RWPE1 (cell line): ENCODE measurements at places on chromosomes 5 and 9.
A peak's percentile ranks its signal among the peaks of the same experiment; 100 is the strongest.

DNA sequence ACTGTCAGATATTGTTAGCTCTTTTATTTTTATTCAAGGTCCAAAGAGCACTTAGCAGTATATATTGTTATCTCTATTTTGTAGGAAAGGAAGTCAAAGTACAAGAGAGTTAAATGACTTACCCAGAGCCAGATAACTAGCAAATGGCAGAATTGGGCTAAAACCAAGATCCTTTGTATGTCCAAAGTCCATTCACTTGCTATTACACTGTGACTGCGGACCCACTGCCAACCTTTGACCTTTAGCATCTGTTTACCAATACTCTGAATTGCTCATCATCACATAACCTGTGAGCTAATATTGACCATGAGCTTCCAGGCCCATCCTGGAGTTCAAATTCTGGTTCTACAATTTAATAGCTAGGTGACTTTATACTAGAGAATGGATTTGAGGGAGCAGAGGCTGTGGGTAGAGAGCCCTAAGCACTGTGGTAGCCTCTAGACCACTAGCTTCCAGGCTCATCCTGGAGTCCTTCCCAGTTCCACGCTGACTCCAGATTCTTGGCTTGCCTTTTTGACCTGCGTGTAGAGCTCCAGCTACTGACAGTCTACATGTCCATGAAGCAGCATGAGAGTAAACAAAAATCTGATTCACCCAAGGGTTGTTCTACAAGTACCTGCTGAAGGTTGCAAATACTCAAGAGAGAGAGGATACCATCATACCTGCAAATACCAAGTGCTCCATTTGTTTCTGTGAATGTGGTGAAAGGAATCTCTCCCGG, 424.0 kb downstream of the SH3GL2 start:
- DNase-seq, result no peak

GRCh38 chr9:35826071-35826701, 2.3 kb downstream of the FAM221B start:
- DNase-seq, result peak; percentile 66

GRCh38 chr5:143402553-143403333, 743 bp downstream of the NR3C1 start:
- peak; percentile 50 for DNase-seq

- DNase-seq, result peak; percentile 12
Observed at GRCh38 chr5:164532235-164532900, 1026.9 kb downstream of the MAT2B start.

- DNase-seq, result no peak
Observed at GRCh38 chr5:175306381-175306780, 137.6 kb downstream of the DRD1 start.

- DNase-seq, result no peak
Observed at GRCh38 chr5:83312663-83313062, 158.9 kb upstream of the VCAN start.

GRCh38 chr5:167008705-167009104, 1282.7 kb upstream of the WWC1 start:
- DNase-seq, result no peak

DNA sequence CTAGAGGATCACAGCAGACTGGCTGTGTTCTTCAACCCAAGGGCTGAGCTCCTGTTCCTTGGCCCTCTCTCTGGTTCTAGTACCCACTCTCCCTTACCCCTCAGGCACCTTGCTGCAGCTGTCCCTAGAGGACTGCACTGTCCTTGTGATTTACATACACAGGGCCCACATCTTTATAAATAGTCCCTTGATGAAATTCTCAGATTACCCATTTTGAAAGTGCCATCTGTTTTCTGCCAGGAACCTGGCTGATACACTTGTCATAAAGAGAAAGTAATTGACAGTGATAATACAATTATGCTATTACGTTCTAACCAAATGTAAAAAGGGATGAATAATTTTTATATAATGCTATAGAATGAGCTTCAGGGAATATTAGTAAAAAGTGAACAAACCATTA, 16.5 kb upstream of the SPARC start:
- no peak for DNase-seq

DNA sequence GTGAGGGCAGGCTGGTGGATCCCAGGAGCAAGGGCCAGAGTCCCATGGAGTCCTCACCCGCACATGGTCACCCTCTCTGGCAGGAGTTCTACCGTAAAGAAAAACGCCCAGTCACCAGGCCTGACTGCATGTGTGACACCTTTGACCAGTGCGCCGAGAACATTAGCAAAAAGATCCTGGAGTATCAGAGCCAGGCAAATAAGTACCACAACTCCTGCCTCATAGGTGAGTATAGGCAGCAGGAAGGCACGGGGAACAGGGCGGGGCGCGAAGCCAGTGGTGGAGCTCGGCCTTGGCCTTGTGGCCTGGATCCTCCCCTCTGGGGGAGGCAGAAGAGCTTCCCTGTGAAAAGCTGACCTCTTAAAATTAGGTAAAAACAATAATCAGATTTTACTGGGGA, 45.4 kb upstream of the TDRD7 start:
- DNase-seq, result no peak

DNA sequence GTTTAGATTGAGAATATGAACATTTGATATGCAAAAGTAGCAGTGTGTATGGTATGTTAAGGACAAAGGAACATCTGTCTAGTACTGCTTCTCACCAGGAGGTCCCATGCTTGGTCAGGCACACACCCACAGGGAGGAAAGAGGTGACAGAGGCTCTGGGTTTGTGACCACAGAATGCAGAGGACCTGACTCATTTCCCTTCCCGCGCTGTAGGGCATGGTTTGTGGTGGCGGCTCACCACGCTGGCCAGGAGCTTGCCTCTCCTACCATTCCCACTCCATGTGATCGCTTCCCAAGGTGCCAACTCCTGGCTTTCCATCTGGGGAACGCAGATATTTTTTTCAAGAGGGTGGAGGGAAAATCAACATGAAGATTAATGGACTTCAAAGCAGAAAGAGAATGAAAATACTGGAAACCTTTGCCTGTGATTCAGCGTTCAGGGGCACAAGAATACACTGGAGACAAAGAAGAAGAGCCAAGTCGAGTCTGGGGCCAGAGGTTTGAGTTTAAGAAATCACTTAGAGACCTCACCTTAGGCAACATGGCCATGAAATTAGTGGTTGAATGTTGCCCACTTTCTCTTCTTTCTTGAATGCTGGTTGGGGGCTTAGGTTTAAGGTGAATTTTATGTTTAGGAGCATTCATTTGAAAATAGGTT, 477.8 kb downstream of the CCDC171 start:
- DNase-seq, result peak; percentile 30

DNA sequence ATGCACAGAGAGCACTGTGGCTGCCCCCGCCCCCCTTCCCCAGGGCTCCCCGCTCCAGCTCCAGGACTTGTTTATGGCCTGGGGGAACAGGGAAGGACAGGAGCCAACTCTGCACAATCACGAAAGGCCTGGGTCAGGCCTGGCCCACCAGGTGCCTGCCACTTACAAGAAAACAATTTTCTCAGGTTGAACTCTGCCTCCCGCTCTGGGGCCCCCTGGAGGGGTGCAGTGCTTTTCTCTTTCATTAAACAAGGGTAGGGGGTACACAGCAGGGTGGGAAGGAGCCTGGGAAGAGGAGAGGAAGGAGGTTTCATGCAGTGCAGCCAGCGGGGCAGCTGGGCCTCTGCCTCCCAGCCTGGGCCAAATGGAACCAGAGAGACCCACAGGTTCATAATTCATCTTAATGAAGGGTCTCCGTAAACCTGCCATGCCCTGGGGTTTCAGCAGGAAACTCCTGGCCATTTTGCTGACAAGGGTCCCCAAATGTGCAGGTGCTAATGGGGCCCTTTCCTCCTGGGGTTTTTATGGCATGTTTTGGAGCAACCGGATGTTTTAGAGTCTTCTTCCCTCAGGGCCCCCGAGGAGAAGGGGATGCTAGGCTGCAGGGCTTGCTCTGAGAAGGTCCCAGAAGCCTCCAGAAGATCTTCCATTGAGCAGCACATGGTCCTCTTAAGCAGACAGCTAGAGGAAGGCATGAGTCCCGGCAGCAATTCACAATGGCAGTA, 219.8 kb downstream of the SLIT3 start:
- no peak for DNase-seq

- no peak for DNase-seq
Observed at GRCh38 chr5:179198825-179199224, 138.7 kb downstream of the ZNF354C start.

- peak; percentile 75 for DNase-seq
Observed at GRCh38 chr9:91395106-91395552, 28.5 kb downstream of the NFIL3 start.

DNA sequence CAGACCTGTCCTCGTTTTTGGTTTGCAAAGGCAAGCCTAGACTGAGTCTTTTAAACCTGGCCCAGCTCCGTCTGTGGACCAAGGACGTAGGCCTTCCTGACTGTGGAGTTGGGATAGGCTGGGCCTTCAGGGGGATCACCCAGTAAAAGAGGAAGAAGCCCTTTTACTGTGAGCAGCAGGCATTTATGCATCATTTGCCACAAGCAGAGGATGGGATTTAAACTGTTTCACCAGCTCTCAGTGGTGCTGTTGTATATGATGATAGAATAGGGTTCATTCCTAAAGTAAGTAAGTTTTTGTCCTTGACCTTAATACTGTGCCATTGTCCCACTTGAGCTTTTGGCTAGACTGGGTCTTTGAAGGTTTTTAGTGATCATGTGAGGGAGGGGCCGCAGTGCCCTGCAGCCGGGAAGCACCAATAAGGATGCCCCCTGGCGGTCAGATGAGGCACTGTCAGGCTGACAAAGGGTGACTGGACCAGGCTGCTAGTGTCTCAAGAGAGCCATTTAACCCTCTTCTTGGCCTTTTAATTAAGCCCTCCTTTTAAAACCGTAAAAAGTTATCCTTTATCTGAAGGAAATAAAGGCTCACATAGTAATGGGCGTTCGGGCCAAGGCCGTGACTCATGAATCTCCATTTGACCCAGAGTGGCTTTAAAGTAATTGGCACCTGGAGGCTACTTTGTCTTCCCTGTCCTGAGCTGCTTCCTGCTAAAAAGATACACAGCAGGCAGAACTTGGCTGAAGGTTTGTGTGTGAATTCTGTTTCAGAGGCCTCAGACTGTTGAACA, 74.0 kb downstream of the UBAP1 start:
- DNase-seq, result peak; percentile 67

DNA sequence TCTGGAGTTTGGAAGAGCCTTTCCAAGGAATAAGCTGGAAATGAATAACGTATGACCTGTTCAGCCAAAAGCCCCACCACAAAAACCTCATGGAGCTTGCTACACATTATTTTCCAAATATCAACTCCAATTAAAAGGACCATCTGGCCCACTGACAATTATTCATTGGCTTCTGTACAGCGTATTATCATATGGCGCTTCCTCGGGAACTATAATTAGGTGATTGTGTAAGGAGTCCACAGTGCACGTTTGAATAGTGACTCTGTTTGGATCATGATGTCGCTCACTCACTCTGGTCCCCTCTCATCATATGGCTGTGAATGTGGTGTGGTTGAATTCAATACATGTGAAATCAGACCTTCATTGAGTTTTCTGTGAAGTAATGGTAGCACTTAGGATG, 52.1 kb downstream of the GDNF start:
- DNase-seq, result no peak

- DNase-seq, result no peak
Observed at GRCh38 chr5:159073026-159073425, 26.7 kb downstream of the EBF1 start.

DNA sequence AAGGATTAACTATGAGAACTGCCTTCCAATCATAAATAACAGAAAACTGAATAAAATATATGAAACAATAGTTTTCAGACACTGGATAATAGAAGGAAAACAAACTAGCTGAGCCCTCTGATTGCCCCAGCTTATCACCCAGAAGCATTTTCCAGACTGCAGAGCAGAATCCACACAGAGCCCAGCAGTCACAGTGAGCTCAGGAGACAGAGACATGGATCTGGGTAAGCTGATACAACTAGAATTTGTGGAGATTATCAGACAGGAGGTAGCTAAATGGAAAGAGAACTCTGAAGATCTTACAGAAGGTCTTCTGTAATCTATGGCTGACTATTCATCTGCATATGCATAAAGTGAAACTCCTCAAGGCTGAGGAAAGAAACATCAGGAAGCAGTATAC, 128.8 kb downstream of the NR2F1-AS1 start:
- DNase-seq, result no peak

DNA sequence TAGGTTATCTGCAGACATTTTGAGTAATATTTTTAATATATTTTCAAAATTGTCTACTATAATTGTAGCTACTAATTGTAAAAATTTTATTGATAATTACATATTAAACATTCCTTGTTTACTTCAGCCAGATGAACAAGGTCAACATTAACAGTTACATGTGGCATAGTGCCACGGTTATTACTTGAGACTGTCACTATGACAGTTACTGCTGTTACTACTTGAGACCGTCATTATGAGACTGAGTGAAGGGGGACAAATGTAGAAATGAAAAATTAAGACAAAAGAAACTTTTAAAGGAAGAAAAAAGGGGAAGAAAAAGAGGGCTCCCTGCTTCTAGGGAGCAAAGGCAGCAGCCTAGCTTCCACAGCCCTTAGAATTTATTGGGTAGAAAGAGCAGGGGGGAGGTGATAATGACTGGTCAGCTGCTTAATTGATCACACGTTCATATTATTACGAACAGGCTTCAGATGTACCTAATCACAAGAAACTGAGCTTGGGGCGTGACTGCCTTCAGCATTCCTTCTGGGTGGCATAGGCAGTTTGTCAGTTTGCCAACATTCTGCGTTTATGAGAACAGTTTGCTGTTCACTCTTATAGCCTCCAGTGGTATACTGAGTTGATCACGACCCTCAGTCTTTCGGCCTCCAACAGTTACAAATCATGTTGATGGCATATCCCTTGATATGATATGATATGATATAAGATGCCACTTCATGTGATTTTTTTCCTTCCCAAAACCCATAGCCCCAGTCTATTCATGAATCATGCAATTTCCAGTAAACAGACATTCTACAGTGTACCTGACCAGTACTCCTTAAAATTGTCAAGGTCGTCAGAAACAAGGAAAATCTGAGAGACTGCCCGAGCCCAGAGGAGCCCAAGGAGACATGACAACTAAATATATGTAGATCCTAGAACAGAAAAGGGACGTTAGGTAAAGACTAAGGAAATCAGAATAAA, 13.1 kb downstream of the MARCHF6 start:
- peak; percentile 41 for DNase-seq

DNA sequence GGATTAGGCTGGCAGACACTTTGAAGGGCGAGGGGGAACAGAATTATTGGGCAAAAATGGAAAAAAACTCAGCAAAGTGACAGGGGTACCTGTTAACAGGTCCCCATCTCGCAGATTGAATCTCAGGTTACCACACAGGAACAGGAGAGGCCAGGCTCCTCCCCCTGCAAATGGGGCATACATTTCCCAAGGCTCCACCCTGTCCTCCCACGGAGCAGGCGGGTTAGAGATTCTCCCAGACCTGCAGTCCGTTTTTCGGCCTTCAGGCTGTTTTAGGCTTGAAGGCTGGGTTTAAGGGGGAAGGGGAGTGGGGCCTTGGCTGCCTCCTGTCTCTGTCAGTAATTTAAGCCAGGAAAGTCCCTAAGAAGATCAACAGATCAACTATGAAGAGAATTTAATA, 42.7 kb downstream of the LRRC70 start:
- no peak for DNase-seq
